Ovary (tissue), 10 donors: ENCODE measurements at places on chromosomes 11 and 22.

DNA sequence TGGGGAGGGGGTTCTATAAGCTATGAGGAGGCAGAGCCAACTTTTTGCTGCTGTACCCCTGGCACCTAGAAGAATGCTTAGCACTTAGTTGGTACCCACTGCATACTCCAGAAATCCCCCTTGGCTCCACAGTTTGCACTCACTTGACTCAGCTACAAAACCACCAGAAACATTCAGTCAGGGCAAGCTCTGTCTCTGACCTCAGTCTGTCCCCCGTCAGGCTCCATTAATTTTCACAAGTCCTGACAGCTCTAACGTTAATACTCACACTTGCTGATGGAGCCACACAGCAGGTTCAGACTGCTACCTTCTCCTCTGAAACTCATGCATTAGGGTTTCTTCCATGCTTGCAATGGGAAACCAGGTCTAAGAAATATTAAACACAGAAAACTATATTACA, 81.7 kb downstream of the MPPED2 start:
- no peak for DNase-seq

DNA sequence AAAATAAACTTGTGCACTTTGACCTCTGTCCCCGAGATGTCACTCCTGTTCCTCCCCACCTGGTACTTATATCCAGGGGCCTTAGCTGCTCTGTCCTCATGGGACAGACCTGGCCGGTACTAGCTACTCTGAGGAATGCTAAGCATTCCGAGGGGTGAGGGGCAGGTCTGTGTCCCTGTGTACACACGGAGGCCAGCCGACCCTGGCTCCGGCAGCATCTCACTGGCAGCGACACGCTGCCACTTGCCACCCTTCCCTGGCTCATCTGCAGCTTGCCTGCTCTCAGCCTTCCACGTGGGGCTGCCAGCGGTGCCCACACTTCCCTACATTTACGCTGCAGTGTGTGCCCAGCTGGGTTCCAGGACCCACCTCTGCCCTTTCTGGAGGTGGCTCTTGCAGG, 21.6 kb upstream of the TEF start:
- DNase-seq: no peak

DNA sequence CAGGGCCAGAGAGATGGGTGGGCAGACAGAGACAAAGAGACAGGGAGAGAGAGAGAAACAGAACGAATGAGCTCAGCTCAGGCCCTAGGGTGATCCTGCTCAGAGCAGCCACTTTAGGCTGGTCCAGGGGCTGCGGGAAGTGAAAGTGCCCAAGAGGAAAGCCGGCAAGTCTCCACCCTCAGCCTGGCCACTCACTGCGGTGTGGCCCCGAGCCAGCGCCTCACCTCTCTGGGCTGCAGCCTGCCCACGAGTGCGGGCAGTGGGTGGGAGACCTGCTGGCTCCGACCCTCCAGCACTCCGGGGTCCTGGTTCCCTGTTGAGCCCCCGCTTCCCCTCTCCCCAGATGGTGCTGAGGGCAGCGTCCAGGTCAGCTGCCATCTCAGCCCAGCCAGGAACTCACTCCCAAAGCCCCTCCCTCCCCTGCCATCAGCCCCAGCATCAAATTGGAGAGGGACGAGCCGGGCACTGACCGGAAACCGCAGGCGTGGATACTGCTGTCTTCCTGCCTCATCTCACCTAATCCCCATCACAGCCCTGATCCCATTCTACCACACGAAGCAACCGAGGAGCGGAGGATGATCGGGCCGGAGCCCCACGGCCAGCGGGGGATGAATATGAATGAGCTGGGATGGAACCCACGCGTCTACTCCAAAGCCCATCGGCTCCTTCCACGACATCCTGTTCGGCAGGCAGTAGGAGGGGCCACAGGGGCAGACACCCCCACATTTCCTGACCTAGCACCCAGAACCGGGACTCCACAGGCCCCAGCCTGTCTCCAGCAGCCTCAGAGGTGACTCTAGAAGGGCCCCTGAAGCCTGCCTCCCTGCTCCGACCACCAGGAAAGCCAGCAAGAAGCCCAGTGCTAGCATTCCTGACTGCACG, 16.9 kb downstream of the ELFN2 start:
- DNase-seq: no peak

- no peak for DNase-seq
These were observed 5.6 kb upstream of the UCP2 start for GRCh38 chr11:73988227-73988626.

GRCh38 chr11:26942356-26942755, 51.6 kb upstream of the FIBIN start:
- no peak for DNase-seq

DNA sequence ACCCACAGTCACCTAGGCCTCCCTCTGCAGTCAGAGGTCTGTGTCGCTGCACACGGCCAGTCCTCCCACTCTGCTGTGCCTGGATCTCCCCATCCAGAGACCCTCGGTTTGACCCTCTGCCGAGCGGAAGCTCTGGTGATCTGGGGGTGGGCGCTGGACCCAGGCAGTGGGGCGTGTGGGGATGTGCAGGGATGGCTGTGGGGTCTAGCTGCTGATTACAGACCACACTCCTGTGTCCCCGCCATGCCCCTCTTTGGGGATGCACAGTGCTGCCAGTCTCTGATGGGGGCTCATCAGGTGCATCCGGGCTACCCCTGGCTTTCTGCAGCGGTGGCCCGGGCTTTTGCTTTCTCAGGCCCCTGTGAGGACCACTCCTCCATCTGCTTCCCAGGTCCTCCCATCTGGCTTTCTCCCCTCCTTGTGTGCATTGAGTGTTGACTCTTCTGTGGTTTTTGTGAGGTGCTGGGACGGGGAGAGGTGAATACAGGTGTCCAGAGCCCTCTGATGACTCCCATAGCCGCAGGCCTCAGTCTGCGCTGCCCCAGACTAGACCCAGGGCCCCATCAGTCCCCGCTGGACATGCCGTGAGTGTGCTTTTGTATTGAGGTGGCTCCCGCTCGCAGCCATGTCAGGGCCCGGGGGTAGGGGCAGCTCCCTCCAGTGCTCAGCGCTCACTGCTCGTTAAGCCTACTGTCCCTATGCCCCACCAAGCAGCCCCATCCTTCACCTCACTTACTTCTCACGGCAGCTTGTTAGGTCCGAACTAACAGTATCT, 251.6 kb downstream of the TBC1D22A start:
- DNase-seq: peak; percentile 17

- DNase-seq: no peak
These were observed 10.9 kb downstream of the NCF4 start for GRCh38 chr22:36871669-36872081.

DNA sequence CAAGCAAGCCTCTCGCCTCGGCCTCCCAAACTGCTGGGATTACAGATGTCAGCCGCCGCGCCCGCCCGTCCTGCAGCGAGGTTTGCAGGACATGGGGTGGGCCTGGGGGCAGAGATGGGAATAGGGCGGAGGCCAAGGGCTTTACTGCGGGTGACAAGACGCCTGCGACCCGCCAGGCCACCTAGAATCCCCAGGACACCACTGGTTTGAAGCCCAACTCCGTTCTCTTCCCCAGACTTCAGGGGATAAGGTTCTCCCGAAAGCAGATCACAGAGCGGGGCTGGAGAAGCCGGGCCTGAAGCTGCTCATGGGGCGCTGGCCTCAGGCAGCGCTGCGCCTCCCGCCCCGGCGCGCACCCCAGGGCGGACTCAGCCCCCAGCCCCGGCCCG, 354 bp downstream of the POLR2L start:
- no peak for DNase-seq

- no peak for DNase-seq
These were observed 247.0 kb downstream of the TENM4 start for GRCh38 chr11:79193663-79194310.

DNA sequence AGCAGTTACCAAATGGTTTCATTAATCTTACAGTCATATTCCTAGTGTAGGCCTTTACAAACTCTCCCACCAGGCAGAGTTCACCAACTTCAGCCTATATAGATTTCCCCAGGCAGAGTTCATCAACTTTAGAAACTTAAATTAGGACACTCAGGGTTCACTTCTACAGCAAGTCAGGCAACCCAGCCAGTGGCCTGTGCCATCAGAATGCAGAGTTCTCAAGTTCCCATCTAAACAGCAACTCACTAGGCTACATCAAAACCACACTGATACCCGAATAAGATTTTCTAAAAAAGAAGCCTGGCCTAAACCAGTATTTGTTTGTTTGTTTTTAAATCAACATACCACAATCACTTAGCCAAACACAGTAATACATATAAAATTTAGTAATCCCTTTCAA, 33.7 kb downstream of the PICALM start:
- DNase-seq: no peak

- DNase-seq: no peak
These were observed at the start of gene THRSP for GRCh38 chr11:78063440-78064181. Gene THRSP (plus strand): TSS chr11:78063861. CDS start chr11:78063882, 21 bp downstream.

DNA sequence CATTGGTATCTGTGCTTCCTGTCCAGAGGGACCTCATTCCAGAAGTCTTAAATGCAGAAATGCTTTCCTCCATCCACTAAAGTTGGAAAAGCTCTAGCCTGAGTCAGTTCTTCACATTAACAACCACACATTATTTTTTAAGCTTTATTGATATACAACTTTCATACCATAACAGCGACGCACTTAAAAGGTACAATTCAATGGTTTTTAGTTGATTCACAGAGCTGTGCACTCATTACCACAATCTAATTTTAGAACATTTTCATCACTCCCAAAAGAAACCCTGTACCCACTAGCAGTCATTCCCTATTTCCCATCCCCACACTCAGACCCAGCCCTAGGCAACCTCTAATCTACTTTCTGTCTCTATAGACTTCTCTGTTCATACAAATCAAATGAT, 27.6 kb downstream of the GALNT18 start:
- DNase-seq: no peak

GRCh38 chr11:12404436-12404835, 27.1 kb downstream of the PARVA start:
- DNase-seq: no peak

GRCh38 chr11:65503949-65504673, 5.3 kb downstream of the MALAT1 start:
- DNase-seq: no peak

DNA sequence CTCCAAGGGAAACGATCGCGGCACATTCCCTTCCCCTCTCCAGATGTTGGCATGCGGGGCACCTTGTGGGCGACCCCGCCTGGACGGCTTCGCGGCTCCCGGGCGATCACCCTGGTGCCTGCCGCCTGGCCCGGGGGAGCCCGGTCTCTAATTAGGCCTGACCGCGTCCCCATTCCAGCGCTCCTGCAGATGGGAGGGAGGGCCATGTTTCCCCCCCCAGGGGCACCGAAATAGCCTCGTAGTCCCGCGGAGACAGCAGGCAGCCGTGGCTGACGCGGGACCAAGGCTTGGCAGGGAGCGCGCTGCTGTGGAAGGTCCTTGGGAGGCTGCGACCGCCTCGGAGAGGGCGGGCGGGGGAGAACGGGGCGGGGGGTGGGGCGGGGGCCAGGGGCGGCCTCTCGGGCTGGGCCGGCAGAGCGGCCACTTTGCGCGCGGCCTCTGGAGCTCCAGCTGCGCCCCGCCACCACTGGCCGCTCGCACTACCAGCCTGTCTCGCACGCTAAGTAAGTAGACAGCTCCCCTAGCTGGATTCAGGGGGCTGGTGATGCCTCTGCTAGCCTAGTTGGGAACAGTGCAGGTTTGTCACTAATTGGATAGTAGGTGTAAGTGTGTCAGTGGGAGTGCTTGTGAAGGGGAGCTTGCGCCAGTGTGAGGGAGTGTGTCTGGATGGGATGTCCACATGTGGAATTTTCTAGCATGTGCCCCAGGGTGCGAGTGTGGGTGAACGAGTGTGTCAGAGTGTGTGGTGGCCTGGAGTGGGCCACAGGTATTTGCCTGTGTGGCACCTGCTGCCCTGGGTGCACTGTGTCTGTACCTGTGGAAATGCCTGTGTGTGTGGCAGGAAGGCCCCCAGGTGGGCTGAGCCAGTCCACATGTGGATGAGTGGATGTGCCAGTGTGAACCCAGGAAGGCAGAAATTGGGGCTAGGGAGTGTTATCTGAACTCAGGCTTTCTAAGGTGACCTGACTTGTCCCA, at the start of gene INSC:
TSS of gene INSC (plus strand) at position 423 of the 975 bp plus-strand sequence. CDS start 34,252 bp downstream, outside the sequence.
- no peak for DNase-seq

DNA sequence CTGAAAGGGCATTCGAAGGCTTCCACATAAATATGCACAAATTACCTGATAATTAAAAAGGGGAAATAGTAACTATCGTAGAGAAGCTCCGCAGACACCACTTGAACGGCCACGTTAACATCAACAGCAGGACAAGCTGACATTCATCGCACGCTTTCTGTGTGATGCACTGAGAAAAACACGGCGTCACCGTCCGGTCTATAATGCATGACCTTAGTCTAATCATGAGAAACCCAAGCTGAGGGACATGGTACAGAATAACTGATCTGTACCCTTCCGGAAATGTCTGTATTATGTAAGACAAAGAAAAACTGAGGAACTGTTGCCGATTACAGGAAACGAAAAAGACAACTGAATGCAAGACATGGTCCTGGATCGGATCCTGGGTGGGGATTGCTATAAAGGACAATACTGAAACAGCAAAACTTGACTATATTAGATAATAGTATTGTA, 678 bp upstream of the RANGAP1 start:
- DNase-seq: no peak

- no peak for DNase-seq
These were observed 251.3 kb upstream of the CCDC179 start for GRCh38 chr11:23111527-23111926.

- no peak for DNase-seq
These were observed 654.2 kb downstream of the NELL1 start for GRCh38 chr11:21323617-21324016.

- no peak for DNase-seq
These were observed 109.5 kb downstream of the DBX1 start for GRCh38 chr11:20050551-20051333.

- no peak for DNase-seq
These were observed 85.1 kb upstream of the CARD18 start for GRCh38 chr11:105224482-105225253.

DNA sequence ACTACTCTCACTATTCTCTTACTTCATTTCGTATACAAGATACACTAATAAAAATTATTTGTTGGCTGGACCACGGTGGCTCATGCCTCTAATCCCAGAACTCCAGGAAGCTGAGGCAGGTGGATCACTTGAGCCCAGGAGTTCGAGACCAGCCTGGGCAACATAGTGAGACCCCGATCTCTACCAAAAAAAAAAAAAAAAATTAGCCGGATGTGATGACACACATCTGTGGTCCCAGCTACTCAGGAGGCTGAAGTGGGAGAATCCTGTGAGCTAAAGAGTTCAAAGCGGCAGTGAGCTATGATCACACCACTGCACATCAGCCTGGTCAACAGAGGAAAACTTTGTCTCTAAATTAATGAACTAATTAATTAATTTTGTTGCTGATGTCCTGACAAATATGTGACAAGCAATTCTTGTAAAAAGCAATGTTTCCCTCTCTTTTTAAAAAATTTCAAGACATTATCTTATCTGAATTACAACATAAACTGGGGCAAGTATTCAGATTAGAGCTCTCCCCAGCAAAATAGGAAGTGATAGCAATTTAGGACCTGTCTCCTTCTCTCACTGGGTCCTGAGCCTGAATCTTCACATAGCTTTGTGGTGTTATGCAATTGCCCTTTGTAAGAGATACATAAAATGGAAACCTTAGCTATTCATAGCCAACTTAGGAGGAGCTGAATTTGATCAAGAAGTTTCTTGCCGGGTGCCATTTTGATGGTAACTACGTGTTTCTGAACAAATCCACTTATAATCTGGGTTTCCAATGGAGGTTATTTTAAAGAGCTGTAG, 17.6 kb upstream of the TMA7B start:
- no peak for DNase-seq

GRCh38 chr11:6631361-6631890, 12.2 kb upstream of the TPP1 start:
- no peak for DNase-seq

- DNase-seq: peak; percentile 65
These were observed 34.0 kb downstream of the IRAG1 start for GRCh38 chr11:10659339-10660216.
